ENCODE measurements at places on chromosomes 11 and 22.

GRCh38 chr22:20089977-20090729 is 10.1 kb downstream of the DGCR8 start:
- DNase-seq = no peak

DNA sequence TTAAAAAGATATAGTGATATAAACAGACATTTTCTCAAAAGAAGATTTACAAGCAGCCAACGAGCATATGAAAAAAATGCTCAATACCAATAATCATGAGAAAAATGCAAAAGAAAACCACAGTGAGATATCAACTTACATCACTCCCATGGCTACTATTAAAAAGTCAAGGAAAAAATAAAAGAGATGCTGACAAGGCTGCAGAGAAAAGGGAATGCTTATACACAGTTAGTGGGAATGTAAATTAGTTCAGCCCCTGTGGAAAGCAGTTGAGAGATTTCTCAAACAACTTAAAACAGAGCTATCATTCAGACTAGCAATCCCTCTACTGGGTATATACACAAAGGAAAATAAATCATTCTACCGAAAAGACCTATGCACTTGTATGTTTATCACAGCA is 97.1 kb upstream of the CARD18 start:
- DNase-seq = no peak

- DNase-seq = no peak
Measured at GRCh38 chr11:2453436-2453835, 8.6 kb downstream of the KCNQ1 start.

- no peak for DNase-seq
Measured at GRCh38 chr11:47932544-47932943, 47.8 kb upstream of the PTPRJ start.

GRCh38 chr22:22902247-22903001 is 14.8 kb downstream of the IGLL5 start:
- DNase-seq = no peak

DNA sequence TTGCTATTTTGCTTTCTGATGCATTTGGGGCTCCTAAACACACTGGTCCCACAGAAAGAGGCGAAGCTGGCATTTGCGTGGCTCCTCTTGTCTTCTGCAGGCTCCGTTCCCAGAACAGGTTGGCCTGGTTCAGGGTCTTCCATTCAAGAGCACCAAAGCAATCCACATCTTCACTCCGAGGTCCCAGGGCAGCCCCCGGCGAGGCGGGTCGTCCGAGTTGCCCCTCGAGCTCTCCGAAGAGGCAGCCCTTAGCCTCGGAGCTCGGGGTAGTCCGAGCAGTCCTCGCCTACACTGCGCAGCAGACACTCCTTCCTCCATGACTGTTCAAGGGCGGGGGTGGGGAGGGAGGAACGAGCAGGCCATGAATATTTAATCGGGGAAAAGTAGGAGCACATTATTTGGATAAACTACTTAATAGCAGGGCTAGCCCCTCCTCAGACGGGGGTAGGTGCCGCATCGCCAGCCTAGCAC is 321.3 kb downstream of the BLID start:
- no peak for DNase-seq

- DNase-seq = no peak
Measured at GRCh38 chr11:57294225-57295131, 30.3 kb downstream of the TNKS1BP1 start.
